ENCODE measurements at places on chromosomes 7 and 10.

- no peak for DNase-seq
Measured at GRCh38 chr10:114042895-114043531, 653 bp upstream of the ADRB1 start.

DNA sequence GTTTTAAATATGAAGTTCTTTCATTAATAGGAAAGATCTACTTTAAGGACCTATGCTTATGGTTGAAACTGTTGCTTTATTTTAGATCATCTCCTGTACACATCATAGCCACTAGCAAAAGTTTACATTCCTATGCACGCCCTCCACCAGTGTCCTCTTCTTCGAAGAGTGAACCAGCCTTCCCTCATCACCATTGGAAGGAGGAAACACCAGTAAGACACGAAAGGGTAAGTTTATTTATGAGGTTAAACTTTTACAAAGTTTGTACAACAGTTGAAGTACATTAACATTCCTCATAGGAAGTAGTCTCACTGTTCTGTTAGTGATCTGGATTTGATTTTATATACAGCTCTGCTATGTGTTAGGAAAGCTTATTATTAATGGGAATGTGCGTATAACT is 16.9 kb downstream of the HBP1 start:
- DNase-seq, result no peak

GRCh38 chr10:48742891-48743860 is 58.5 kb downstream of the WDFY4 start:
- DNase-seq, result no peak

- DNase-seq, result no peak
Measured at GRCh38 chr10:122290334-122290733, 19.2 kb downstream of the BTBD16 start.

GRCh38 chr10:30396293-30396692 is 37.7 kb upstream of the MAP3K8 start:
- DNase-seq, result no peak

GRCh38 chr10:3524086-3524960 is 260.7 kb downstream of the KLF6 start:
- DNase-seq, result no peak

DNA sequence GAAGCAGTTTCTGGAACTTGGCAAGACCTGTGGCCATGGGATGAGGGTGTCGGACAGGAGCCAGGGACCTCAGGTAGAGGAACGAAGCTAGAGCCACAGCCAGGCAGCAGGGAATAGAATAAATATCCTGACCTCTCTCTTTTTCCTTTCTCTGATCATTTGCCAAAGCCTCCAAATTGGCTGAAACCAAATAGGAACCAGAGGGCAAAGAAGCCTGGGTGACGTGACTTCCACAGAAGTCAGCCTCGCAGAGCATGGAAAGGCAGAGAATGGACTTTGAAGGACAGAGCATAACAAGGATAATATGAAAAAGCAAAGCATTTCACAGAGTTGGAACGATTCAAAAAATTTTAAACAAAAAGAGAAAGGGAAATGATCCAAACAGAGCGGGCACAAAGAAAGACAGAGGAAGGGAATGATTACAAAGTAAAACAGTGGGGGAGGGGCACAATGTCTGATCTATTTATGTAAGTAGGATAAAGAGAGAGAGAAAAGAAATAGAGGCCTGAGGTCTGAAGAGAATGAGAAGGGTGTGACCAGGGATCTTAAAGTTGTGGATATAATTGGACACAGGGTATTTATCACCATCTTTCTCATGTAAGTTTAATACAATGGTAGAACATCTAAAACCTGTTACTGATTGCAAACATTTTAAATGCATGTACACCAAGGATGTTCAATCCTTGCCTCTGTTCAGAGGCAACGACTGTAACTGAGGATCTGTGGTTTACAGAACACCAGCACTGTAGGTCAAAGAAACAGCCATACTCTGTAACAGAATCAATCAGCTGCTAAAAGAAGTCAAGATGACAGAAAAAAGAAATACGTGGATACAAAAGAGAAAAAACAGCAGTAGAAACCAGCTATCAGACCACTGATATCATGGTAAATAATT is 4.5 kb upstream of the ZEB1 start:
- no peak for DNase-seq

DNA sequence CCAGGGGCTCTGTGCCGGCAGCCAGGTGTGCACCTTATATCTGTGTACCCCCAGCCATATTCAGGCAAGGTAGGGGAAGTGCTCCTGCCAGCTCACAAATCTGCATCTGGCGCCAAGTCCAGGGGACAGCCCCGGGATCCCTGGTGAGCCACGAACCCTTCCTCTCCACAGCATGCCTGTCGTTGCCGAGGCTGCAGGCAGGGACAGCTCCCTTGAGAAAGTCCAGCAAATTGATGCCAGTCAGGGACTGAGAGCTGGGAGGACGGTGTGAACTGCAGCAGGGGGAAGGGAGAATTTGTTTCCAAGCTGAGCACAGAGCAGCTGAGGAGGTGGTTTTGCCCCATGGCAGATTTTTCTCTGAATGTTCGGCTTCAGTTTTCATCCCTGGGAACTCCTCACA is 919 bp downstream of the PLA2G12B start:
- DNase-seq, result no peak

- DNase-seq, result no peak
Measured at GRCh38 chr10:65231148-65231547, 1694.7 kb upstream of the LRRTM3 start.

- DNase-seq, result no peak
Measured at GRCh38 chr7:1563981-1564602, 5.7 kb downstream of the PSMG3 start.

DNA sequence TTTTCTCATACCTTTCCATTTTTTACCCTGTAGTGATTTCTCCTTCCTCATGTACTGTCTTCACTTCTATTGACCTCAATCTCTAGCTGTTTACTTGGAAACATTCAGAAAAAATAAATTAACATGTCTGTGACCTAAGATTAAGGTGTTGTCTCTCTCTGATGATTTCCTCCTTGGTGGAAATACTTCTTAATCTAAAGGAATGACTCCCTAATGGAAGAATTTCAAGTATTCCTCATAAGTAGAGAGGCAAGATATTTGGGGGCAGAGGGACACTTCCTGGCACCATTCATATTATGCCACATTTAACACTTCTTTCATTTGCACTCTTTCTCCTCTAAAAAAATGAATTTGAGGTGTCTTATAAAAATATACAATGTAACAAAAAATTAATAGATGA is 202.8 kb downstream of the NEBL start:
- no peak for DNase-seq

GRCh38 chr10:102152545-102152890 is 329 bp downstream of the NOLC1 start:
- no peak for DNase-seq

DNA sequence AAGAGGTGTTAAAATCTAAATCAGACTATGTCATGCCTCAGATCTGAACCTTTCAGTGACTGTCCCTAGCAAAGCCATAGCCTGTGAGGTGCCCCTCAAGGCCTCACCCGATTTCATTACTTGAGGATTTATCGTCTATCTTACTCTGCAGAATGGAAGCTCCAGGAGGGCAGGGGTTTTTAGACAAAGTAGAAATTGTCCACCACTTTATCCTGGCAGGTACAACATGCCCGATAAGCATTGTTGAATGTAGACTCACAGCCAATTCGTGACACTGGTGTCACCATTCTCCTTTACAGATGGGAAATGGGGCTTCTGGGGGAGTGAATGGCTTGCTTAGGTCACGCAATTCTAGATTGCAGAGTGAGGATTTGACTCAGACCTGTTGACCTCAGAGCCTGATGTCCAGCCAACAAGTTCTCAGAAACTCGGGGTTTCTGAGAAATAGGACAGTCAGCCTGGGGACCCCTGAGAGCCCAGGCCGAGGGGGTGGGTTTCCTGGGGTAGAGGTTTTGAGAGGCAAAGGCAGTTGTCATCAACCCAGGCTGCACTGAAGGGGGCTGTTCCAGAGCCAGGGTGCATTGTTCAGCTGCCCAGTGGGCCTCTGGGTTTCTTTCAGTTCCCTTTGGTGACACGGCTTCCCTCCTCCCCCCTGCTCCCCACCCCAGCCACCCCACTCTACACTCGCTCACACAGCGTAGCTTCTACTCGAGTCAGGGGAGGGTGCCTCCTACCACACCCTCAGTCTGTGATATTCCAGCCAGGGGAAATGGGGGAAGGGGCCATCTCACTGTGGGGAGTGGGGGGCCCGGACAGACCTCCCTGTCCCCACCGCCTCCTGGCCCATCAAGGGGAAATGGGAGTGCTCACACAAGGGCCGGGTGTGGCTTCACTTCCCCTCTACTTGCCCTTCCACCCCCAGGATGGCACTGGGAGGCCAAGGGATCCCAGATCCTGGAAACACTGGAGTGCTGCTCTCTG is 3.1 kb upstream of the IRF5 start:
- no peak for DNase-seq

DNA sequence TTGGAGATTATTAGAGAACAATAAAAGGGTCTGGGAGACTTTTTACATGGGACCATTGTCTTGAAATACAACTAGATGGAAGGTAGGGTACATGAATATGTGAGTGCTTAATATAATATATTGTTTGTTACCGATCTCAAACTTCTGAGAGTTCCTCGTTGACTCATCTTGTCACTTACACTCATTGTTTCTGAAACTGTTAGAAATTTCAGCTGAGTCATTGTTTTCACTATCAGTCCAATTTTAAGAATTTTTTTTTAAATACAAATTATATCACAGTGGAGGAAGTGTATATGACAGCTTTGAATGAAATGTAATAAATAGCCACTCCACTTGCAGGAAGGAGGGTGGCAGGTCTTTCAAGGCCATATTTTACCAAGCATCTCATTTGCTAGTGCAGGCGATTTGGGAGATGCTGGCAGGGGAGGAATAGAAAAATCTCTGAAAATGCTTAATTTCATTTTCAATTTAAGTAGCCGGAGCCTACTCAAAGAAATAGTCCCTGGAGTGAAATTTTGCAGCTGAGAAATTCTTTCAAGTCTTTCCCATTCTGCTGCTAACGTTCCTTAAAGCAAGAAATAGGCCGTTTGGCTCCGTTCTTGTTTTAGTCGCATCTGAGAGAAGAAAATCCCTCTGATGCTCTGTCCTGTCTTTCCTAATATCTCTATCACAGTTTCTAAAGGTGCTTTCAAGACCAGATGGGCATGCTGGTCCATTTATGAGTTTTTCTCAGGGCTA is 1404.2 kb upstream of the CELF2 start:
- DNase-seq, result no peak

DNA sequence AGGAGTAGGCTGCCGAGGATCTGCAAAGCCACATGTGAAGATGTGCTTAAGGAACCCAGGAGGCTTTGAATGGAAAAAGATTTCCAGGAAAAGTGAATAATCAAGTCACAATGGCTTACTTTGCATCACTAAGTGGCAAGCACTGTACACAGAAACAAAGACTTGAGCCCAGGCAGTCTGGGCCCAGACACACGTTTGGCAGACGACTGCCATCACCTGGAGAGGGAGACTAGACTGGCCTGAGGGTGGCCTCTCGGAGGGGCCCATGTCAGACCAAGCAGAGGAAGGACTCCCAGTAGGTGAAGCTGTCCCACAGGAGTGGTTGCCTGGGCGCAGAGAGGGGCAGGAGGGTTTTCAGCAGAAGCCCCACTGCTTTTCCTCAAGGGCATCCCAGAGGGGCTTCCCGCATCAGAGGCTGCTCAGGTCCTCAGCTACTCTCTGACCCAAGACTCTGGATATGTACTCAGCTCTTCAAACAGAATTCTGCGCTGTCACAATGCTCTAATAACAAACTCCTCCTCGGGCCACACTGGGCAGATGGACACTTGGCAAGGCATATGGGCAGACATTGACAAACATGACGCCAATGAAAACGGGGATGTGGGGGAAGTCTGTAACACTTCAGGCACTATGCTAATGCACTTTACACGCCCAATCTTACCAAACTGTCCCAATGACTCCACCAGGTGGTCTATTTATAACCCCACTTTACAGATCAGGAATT is 27.9 kb upstream of the FRAT2 start:
- no peak for DNase-seq

DNA sequence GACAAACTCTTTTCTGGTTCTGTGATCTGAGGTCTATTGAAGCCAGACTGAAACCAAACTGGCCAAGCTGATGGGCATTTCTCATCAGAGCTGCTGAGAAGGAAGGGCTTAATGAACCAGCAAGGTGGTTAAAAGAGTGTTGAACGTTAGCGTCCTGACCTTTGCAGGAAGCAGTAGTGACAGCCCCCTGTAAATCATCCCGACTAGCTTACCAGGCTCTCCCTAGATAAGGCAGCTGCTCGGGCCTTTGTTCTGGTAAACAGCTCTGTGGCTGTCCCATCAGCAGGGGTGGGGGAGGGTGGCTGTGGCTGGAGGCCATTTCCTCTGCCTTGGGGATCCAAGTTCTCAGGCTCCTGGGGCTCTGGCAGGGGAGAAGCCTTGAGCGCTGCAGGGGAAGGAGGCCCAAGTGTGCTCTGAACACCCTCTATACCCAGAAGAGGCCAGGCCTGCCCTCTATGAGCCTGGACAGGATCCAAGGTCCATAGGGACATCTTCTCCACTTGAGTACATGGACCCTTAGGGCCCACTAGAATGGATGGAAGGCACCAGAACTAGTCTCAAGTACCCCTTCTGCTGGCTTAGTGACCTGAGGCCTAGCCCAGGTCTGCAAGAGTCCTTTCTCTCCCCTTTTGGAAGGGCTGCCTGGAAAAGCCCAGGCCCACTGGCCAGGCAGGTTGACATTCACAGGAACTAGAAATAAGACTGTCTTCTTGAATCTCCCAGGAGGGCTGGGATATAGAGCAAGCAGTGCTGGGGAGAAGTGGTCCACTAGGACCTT is 134.6 kb downstream of the ARHGAP22 start:
- no peak for DNase-seq

DNA sequence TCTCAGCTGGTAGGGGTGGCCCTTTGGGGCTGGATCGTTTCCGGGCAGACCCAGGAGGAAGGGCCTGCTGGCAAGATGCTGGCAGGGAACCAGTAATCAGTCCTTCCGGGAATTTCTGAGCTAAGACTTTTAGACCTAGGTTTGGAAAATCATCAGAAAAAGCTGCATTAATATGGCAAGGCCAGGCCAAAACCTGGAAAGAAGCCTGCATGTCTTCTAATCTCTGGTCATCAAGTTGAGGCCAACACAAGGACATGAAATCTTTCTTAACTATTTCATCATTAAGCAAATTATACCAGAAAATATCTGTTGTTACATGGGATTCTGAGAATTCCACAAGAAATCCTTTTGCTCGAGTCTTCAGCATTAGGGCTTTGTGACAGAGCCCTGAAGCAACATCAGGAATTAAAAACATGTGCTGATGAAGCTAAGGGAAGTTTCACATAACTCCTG is 19.9 kb downstream of the CPA1 start:
- DNase-seq, result no peak

- no peak for DNase-seq
Measured at GRCh38 chr10:102460836-102461186, 9.5 kb upstream of the C10orf95 start.

DNA sequence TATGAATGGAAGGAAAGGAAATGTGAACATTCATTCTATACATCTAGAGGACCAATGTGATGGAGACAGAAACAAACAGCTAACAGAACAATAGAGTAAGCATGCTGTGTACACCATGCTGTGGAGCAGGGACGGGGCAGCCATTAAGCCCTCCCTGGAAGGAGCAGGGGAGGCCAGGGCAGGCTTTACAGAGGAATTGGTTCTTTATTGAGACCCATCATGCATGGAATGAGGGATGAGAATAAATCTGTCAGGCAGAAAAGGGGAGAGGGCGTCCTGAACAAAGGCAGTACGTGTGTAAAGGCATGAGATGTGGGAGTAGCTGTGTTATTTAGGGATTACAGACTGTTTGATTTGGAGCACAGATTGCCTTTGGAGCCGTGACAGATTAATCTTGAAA is 35.2 kb downstream of the STK17A start:
- no peak for DNase-seq

Measured in stimulated activated CD8-positive, alpha-beta memory T cell treated with anti-CD3 and anti-CD28 coated beads, Interleukin-4, amount 100 ng/mL, for 1 hour (primary cell).